ENCODE measurements at places on chromosomes 13 and 19.

GRCh38 chr13:110396913-110397381, 89.9 kb downstream of the COL4A2 start:
- peak; percentile 97 for DNase-seq

DNA sequence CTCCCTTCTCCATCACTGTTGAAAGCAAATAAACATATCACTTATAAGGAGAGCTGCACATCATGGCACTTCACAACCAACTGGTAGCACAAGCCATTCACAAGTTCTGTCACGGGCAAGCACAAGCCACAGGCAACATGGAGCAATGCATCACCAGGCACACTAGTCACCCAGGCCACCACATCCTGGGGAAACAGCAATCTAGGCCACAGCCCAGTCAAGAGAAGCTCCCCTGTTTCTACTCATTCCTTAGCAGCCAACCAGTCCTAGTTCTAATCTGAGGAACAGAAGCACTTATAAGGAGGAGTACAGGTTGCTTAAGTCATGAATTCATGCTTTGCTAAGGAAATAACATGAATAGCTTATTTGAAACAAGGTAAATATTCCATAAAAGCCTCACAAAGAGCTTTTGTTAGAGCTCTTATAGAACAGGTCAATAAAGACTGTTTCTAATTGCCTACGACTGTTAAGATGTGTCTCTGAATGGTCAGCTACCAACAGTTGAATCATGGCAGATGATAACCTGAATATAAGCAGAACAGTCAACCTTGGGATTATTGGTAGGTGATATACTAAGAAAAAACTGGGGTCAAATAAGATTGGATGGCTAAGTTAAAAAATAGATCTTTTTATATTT, 169.0 kb downstream of the TBC1D4 start:
- DNase-seq = no peak

DNA sequence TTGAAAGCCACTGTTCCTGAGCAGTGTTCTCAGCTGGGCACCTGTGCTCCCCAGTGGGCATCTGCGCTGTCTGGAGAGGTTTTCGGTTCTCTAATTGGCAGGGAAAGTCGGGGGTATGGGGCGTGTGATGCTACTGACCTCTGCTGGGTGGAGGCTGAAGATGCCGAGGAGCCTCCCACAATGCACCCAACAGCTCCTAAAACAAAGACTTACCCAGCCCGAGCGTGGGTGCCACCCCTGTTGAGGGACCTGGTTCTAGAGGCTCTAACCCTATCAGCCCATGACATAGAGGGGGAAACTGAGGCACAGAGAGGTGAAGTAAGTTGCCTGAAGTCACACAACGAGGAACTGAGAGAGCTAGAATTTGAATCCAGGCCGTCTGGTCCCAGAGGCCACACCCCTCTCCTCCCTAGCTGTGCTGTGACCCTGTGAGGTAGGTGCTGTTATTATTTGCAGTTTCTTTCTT, 2.3 kb downstream of the SPACA4 start:
- no peak for DNase-seq

GRCh38 chr13:27635266-27635665, 13.6 kb downstream of the POLR1D start:
- no peak for DNase-seq

DNA sequence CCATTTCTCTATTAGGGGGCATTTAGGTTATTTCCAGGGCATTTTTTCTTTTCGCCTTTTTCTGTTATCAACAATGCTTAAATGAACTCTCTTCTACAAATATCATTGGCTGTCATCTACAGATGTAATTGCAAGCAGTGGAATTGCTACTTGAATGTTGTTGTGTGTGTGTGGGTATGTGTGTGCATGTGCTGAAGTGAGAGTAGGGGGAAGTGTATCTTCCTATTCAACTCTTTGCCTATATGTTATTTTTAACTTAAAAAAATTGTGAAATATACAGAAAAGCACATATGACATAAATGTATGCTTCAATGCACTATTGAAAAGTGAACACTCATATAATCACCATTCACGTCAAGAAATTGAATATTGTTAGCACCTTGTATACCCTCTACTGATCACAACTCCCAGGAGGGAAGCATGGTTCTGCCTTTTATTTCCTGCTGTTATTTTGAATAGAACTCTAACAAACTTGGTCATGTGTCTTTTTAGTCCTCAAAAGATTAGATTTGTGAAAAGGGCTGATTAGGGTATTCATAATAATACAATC, 24.7 kb downstream of the WDFY2 start:
- DNase-seq = no peak

DNA sequence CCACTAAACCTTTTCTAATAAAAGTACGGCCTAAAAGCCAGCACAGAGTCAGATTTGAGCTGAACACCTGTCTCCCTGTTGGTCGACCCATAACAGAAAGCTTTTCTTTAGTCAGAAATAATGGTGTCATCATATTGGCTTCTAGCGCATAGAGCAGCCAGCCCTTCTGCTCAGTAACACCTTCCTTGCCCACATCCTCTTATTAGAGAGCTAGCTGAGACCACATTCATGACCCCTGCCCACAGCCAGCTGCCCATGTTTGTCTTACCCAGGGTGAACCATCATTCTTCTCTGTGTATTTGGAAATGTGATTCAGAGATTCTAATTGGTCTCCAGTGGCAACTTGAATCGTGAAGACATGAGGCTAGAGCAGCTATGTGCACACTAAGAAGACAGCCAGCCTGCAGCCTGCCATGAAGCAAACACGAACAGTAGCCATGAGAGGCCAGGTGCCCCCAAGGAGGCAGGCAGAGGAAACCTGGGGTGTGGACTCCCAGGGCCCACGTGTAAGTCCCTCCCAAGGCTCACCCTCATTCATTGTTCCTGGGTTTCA, 82.3 kb upstream of the PDCD5 start:
- DNase-seq = no peak

Data from fibroblast of skin of left quadriceps (primary cell).